ENCODE measurements at places on chromosomes 4 and X. TPM values are rescaled to one million over a fixed set of nuclear protein-coding genes. Genes with fewer than 3 reads are reported as not detected.

DNA sequence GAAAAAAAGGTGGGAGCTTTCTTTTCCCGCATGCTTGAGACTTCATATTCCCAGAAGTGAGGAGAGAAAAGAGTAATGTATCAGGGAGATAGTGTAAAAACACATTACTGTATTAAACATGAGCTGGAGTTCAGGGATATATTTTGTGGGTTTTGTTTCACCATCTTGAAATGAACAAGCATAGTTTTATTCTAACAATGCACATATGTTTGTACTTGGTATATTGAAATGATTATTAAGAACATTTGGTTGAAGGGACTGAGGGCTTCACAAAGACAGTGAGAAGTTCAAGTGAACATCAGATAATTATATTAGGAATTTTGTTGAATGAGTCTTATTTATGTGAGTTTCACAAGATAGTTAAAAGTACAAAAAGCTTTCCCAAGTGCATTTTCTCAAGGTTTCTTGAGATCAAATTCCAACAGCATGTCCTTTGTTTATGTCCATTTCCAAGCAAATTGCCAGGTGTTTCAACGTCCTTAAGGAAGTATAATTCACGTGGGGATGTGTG, 368.8 kb downstream of the ANKRD50 start:
- H3K4me1 ChIP-seq, result no peaks in the 10 kb centered on the region
- DNase-seq, result no peak
- no peak overlapping the region for H3K4me3 ChIP-seq
- no peak overlapping the region for H3K27ac ChIP-seq
- H3K27me3 ChIP-seq, result no peaks in the 10 kb centered on the region

- H3K4me3 ChIP-seq, result no peak overlapping the region
- no peaks in the 10 kb centered on the region for H3K27me3 ChIP-seq
- peak overlapping the region; percentile 51 for H3K27ac ChIP-seq
- peak; percentile 92 for DNase-seq
- peaks cover 12% of the 10 kb centered on the region for H3K4me1 ChIP-seq
- H3K36me3 ChIP-seq, result peaks cover 6% of the 10 kb centered on the region
Measured at GRCh38 chr4:84852081-84852480, 114.4 kb downstream of the WDFY3 start.

- H3K27me3 ChIP-seq, result no peaks in the 10 kb centered on the region
- no peak overlapping the region for H3K27ac ChIP-seq
- no peaks in the 10 kb centered on the region for H3K4me1 ChIP-seq
- peak; percentile 51 for DNase-seq
Measured at GRCh38 chr4:18366892-18367291, 345.3 kb upstream of the LCORL start.

DNA sequence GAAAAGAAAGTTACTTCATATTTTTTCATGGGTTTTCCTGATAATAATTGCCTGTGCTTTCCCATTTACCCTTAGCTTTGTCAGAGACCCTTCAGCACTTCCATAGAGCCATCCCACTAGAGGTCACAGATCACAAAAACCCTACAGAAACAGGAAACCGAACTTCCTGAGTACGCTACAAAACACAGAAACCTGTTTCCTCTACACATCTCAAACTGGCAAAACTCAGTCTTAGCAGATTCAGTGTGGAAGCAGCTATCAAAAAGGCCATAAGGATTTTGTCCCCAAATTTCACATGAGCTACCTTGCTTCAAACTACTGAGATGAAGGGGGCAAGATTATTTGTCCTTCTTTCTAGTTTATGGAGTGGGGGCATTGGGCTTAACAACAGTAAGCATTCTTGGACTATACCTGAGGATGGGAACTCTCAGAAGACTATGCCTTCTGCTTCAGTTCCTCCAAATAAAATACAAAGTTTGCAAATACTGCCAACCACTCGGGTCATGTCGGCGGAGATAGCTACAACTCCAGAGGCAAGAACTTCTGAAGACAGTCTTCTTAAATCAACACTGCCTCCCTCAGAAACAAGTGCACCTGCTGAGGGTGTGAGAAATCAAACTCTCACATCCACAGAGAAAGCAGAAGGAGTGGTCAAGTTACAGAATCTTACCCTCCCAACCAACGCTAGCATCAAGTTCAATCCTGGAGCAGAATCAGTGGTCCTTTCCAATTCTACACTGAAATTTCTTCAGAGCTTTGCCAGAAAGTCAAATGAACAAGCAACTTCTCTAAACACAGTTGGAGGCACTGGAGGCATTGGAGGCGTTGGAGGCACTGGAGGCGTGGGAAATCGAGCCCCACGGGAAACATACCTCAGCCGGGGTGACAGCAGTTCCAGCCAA, at the start of gene MMRN1:
MMRN1 (plus strand) TSS at position 206 of the 902 bp plus-strand sequence; CDS start at position 324, 118 bp downstream.
- peaks cover 40% of the 10 kb centered on the region for H3K4me1 ChIP-seq
- H3K27me3 ChIP-seq, result no peaks in the 10 kb centered on the region
- H3K4me3 ChIP-seq, result peak within 1 kb of the TSS; percentile 83
- peak within 1 kb of the TSS; percentile 92 for H3K27ac ChIP-seq
- peak; percentile 95 for DNase-seq

- no peaks in the 10 kb centered on the region for H3K4me1 ChIP-seq
- H3K27ac ChIP-seq, result no peak overlapping the region
- no peaks in the 10 kb centered on the region for H3K36me3 ChIP-seq
- no peak overlapping the region for H3K4me3 ChIP-seq
- H3K27me3 ChIP-seq, result no peaks in the 10 kb centered on the region
- no peak for DNase-seq
Measured at GRCh38 chr4:186400676-186401075, 134.7 kb downstream of the F11 start.

GRCh38 chr4:160026721-160027120, 923.8 kb downstream of the RAPGEF2 start:
- no peaks in the 10 kb centered on the region for H3K36me3 ChIP-seq
- no peak overlapping the region for H3K27ac ChIP-seq
- DNase-seq, result no peak
- H3K27me3 ChIP-seq, result no peaks in the 10 kb centered on the region
- no peak overlapping the region for H3K4me3 ChIP-seq
- no peaks in the 10 kb centered on the region for H3K4me1 ChIP-seq

DNA sequence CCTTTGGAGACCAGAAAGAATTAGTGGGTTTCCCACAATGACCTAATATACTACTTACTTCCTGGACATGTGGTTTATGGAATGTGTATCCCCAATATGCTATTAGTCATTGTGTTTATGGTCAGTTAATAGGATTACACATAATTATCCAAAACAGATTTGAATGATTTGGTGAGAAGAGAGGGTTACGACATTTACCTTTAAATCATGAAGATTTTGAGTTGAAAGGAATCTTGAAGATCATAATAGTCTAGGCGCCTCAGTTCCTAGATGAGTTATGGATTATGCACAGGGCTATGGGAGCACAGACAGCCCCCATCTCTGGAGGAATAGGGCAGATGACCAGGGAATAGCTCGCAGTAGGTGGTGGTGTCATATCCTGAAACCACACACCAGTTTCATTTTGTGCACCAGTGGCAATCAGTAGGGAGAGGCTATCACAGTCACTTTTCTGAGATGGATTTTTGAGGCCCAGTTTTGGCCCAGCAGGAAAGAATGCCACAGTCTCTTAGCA, 61.3 kb downstream of the SEPTIN11 start:
- H3K36me3 ChIP-seq, result peaks cover 9% of the 10 kb centered on the region
- peak; percentile 88 for DNase-seq
- no peak overlapping the region for H3K4me3 ChIP-seq
- H3K4me1 ChIP-seq, result peaks cover 93% of the 10 kb centered on the region

DNA sequence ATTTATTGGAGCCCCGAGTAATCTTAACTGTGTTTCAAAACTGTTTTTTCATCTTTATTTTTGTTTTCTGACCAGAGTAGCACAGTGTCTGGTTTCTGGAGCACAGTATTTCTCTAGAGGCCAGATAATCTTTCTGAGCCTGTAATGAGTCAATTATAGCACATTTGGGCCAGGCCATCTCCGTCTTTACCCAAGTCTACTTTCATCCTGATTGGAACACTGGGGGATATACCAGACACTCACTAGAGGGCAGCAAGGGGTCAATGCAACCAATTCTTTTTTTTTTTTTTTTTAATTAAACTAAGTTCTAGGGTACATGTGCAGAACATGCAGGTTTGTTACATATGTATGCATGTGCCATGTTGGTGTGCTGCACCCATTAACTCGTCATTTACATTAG, 282.0 kb downstream of the ARHGAP24 start:
- no peak overlapping the region for H3K27ac ChIP-seq
- no peaks in the 10 kb centered on the region for H3K27me3 ChIP-seq
- peaks cover 22% of the 10 kb centered on the region for H3K4me1 ChIP-seq
- DNase-seq, result peak; percentile 68
- no peaks in the 10 kb centered on the region for H3K36me3 ChIP-seq

- no peak for DNase-seq
- no peaks in the 10 kb centered on the region for H3K27me3 ChIP-seq
- H3K4me1 ChIP-seq, result no peaks in the 10 kb centered on the region
- no peaks in the 10 kb centered on the region for H3K36me3 ChIP-seq
Measured at GRCh38 chrX:54785901-54786300, 12.2 kb downstream of the ITIH6 start.

DNA sequence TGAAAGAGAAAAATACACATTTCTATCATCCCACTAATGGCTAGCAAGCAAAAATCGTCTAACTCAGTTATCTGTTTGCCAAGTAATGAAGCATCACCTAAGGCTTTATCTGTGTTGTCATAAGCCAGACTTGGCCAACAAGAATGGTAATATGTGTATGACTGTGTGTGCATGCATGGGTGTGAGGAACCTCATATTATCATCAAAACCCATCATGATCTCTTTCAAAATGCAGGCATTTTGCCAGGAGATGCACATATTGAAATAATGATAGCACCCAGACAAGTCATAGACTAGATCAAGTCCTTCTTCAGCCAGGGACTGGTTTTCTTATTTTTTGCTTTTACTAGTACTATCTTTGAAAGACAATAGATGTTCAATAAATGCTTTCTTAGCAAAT, 172.5 kb upstream of the FMR1 start:
- DNase-seq, result no peak
- no peak overlapping the region for H3K27ac ChIP-seq
- no peaks in the 10 kb centered on the region for H3K4me1 ChIP-seq
- H3K27me3 ChIP-seq, result no peaks in the 10 kb centered on the region
- H3K36me3 ChIP-seq, result no peaks in the 10 kb centered on the region

DNA sequence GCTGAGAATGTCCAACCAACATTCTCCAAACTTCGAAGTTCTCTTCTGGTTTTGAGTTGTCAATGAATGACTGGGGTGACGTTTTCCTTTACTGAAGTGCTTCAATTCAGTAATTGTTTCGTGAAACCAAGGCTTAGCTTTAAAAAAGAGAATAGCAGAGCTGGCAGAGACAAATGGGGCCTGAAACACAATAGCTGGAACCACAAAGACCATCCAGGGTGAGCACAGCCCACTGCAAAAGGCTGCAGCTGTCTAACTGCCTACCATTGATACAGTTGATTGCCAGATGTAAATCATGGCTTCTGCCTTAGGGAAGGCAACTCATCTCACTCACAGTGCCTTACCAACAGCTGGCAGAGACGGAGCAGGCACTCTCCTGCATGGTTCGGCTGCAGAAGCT, 78.7 kb upstream of the ZNF518B start:
- peaks cover 3% of the 10 kb centered on the region for H3K4me1 ChIP-seq
- DNase-seq, result no peak
- no peaks in the 10 kb centered on the region for H3K36me3 ChIP-seq

- H3K27me3 ChIP-seq, result peaks cover 7% of the 10 kb centered on the region
- no peaks in the 10 kb centered on the region for H3K4me1 ChIP-seq
- H3K36me3 ChIP-seq, result no peaks in the 10 kb centered on the region
- no peak overlapping the region for H3K4me3 ChIP-seq
Measured at GRCh38 chr4:47647544-47647943, 162.5 kb downstream of the ATP10D start.

DNA sequence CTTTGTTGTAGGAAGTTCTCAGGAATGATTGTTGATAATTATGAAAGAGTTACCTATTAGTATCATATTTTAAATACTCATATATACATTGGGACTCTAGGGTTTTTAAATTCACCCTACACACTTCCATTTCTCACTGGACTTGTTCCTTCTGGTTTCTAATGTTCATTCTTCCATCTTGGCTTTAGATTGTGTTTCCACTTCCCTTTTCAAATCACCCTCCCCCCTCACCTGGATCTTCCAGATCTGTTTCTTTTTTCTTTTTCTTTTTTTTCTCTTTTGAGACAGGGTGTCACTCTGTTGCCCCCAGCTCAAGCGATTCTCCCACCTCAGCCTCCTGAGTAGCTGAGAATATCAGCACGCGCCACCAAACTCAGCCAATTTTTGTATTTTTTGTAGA, 6.7 kb upstream of the KIT start:
- H3K36me3 ChIP-seq, result no peaks in the 10 kb centered on the region
- H3K4me3 ChIP-seq, result no peak overlapping the region
- H3K27me3 ChIP-seq, result peaks cover 2% of the 10 kb centered on the region
- H3K27ac ChIP-seq, result no peak overlapping the region

GRCh38 chr4:137812258-137812657, 280.0 kb upstream of the PCDH18 start:
- H3K27ac ChIP-seq, result no peak overlapping the region
- no peaks in the 10 kb centered on the region for H3K4me1 ChIP-seq

FAM90A26 gene
- total RNA-seq, result not detected

COL25A1 gene
- total RNA-seq, result 3.5 TPM

PCDH18 gene
- total RNA-seq, result 1.5 TPM

DCLK2 gene
- 4.6 TPM for total RNA-seq

PAGE1 gene
- total RNA-seq, result not detected

IQCM gene
- not detected for total RNA-seq

RIPPLY1 gene
- total RNA-seq, result not detected

LONRF3 gene
- total RNA-seq, result 13.3 TPM

Data from endothelial cell of umbilical vein (primary cell).